ENCODE measurements at places on chromosomes 13 and 19.

GRCh38 chr13:94343243-94343585 is 136.3 kb downstream of the DCT start:
- DNase-seq: no peak

DNA sequence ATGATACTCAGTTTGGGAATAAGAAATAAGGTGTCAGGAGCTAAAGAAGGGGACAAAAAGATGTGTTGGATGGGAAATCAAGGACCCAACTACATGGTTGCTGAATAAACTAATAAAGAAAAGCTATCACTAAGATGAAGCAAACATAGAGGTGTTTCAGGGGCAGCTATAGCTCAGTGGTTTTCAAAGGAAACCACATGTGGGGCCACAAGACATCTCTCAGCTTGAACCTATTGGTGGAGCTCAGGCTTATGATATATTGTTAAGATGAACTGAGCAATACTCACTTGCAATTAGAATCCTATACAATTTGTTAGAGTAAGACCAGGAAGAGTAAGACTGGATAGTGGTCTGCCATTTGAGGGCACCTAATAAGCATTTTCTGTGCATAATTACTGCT is 45.1 kb upstream of the SPRY2 start:
- no peak for DNase-seq

DNA sequence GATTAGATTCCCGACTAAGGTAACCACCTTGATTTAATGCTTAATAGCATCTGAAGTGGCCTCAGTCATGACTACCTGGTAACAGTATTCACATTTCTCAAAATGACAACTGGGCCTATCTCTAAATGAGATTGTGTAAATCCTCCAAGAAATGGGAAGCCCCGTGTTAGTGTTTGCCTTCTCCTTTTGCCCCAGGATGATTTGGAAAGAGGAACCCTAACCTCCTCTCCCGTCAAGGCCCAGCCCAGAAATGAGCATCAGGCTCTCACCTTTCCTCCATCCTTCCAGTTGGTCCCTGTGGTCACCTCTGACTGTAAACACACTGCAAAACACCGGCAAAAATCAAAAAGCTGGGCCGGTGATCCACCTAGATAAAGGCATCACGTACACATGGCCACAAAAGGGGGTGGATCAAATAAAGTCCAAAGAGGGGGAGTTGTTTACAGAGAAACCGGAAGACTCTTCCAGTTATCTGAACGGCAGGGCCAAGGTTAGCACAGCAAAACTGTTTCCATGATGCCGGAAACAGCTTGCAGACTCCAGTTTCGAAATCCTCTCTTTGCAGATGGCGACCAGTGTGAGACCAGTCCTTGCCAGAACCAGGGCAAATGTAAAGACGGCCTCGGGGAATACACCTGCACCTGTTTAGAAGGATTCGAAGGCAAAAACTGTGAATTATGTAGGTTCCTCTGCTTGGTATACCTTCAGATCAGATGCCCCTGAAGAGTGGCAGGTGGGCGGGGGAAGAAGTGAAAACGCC is 16.4 kb downstream of the F10 start:
- DNase-seq: peak; percentile 13

GRCh38 chr13:73039201-73040108 is 19.4 kb upstream of the KLF5 start:
- no peak for DNase-seq

DNA sequence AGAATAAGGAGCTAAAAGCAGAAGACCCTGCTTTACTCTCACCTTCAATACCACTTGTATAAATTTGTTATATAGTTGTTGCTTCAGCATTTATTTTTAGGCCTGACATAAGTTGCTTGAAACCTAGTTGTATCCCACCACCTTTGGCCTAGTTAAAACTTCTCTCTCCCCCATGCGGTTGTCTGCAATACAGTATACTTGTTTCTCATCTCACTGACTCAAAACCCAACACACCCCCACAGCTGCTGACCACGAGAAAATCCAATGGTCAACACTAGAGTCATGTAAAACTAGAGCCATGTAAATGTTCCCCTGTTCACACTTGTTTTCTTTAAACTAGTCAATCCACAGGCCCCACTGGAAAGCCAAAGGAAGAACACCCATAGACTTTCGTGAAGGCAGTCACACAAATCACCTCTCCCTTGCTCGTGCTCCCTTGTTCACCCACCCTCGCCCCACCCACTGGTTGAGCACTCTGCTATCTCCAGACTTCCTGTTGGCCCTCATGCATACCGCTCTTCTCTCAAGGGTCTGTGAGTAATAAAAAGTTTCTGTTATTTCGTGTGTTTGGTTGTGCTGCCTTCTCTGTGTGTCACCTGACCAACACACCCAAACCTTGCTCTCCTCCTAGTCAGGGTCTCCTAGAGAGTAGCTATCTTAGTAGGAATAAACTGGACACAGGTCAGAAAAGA is 12.9 kb upstream of the CCDC169 start:
- DNase-seq: no peak

GRCh38 chr13:106275446-106276032 is 259.9 kb downstream of the EFNB2 start:
- no peak for DNase-seq

- no peak for DNase-seq
Observed at GRCh38 chr13:22064854-22065620, 394.2 kb downstream of the FGF9 start.

- DNase-seq: no peak
Observed at GRCh38 chr13:106417467-106418110, 117.9 kb downstream of the EFNB2 start.

GRCh38 chr13:55714120-55714519 is 1426.6 kb upstream of the PRR20A start:
- no peak for DNase-seq

- no peak for DNase-seq
Observed at GRCh38 chr19:6012426-6013170, 34.7 kb upstream of the RANBP3 start.

GRCh38 chr19:14325134-14325533 is 56.1 kb upstream of the ADGRE5 start:
- no peak for DNase-seq

DNA sequence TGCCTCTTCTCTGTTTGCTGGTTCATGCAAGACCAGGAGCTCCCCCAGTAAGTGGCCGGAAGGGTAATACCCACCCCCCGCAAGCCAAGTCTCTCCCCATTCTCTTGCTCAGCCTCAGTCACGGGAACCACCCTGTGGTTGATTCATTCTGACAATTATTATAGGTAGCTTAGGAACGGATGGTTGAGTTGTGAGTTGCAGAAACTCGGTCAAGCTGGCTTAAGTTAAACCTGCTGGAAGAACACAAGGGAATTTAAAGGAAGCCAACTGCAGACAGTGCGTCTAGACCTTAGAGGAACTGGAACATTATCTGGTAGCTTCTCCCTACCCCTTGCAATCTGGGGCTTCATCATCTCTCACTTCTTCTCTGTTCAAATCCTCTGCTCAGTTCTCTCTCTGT is 8.9 kb downstream of the FPR1 start:
- no peak for DNase-seq

DNA sequence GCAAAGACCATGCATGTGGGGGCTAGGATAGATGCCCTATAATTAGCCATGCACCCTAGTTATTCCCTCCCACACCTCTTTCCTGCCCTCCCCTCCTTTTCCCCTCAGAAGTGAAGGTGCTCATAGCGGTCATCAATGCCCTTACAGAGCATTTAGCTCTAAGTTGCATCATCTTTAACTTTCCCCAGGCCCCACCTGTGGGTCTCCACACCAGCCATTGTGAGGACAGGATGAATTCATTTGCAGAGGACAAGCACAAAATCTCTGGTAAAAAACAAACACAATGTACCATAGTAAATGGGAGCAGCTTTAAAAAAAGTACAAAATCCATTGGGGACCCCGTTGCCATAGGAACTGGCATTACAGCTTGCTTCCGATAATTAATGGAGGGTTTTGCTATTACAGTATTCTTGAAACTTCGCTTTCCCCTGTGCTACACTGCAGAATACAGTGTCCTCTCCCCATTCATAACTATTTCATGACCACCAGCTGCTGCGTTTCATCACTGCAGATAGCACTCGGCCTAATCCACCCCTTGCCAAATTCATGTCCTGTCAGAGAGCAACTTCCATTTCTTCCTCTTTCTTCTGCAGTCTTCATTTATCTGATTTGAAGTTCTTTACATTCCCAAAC is 110.5 kb downstream of the ZDHHC20 start:
- DNase-seq: no peak

DNA sequence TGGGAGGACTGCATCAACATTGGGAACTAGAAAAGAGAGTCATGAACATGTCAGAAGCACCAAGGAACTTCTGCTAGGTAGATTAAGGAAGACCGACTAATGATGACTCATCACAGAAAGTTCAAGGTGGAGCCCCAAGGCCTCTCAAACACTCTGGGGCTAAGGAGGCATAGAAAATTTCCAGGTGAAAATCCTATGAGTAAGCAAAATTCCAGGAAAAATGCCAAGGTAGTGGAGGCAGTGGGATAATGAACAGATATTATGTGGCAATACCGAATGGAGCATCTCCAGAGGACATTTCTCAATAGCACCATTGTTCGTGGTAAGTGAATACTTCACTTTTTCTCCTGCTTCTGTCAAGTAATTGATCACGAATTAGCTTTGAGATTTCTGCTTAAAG is 336.5 kb downstream of the MZT1 start:
- DNase-seq: no peak

DNA sequence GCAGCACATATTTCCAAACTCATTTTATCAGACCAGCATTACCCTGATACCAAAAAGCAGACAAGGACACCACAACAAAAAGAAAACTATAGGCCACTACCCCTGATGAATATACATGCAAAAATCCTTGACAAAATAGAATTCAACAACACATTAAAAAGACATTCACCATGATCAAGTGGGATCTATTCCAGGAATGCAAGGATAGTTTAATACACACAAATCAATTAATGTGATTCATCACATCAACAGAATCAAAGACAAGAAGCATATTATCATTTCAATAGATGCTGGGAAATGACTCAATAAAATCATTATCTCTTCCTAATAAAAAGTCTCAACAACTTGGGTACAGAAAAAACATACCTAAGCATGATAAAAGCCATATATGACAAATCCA is 11.2 kb downstream of the ZNF347 start:
- no peak for DNase-seq

GRCh38 chr13:77752512-77753069 is 55.1 kb downstream of the SLAIN1 start:
- DNase-seq: no peak

DNA sequence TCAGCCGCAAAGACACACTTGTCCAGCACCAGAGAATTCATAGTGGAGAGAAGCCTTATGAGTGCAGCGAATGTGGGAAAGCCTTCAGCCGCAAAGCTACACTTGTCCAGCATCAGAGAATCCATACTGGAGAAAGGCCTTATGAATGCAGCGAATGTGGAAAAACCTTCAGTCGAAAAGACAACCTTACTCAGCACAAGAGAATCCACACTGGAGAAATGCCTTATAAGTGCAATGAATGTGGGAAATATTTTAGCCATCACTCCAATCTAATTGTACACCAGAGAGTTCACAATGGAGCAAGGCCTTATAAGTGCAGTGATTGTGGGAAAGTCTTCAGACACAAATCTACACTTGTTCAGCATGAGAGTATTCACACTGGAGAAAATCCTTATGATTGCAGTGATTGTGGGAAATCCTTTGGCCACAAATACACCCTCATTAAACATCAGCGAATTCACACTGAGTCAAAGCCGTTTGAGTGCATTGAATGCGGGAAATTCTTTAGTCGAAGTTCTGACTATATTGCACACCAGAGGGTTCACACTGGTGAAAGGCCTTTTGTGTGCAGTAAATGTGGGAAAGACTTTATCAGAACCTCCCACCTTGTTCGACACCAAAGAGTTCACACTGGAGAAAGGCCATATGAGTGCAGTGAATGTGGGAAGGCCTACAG is 6.8 kb downstream of the ZNF134 start:
- DNase-seq: no peak

- DNase-seq: no peak
Observed at GRCh38 chr19:5314012-5314906, 26.4 kb downstream of the PTPRS start.

- peak; percentile 6 for DNase-seq
Observed at GRCh38 chr13:110268061-110268460, 38.9 kb downstream of the COL4A1 start.

DNA sequence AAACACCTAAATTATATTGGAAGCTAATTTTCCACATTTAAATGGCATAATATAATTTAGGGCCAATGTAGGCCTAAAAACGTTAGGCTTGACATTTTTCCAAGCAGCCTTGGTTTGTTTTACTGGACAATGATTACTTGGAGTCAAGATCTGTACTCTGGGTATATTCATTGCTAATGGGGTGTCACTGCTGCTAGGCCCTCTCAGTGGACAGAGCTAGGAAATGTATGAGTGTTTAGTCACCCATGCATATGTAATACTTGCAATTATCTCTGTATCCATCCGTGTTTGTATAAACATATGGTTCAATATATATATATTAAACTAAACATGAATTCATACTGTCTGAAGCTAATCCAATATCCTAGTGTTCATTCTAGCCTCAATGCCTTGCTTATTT is 598.1 kb downstream of the DCT start:
- DNase-seq: no peak

GRCh38 chr19:56211718-56212117 is 9.6 kb downstream of the ZSCAN5C start:
- DNase-seq: no peak

DNA sequence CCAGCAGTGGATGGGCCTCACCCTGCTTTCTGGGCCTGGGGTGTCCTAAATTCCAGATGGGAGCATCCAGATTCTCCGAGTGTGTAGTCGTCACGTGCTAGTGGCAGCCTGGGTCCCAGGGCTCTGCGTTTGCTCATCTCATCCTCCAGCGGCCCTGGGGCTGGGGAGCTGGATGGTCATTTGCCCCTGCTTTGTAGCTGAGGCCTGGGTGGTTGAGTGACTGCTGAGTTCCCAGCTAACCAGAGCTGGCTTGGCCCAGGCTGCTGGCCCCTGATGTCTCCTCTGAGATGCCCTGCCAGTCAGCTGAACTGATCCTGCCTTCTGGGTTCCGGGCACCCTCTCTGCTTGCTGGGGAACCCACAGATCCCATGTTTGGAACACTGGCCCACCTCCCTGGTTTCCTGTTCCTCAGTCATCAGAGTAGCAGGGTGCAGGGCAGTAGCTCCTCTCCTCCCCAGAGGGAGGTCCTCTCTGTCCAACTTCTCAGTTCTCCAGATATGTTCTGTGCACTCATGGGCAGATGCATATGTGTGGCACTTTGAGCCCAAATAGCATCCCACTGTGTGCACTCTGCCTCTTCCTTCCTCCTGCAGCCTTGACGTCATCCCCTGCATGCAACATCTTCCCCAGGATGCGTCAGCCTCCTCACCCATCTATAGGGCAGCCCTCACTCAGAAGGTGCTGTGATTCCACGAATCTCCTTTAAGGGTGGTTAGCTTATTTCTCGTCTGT is 22.4 kb upstream of the CRTC1 start:
- no peak for DNase-seq

- DNase-seq: peak; percentile 32
Observed at GRCh38 chr19:51726049-51726448, 2.3 kb upstream of the HAS1 start.

- peak; percentile 77 for DNase-seq
Observed at GRCh38 chr13:98476538-98476966, 100.4 kb downstream of the STK24 start.

GRCh38 chr19:34353546-34353945 is 11.4 kb upstream of the GPI start:
- peak; percentile 42 for DNase-seq

GRCh38 chr13:72383646-72384045 is 343.8 kb downstream of the MZT1 start:
- DNase-seq: no peak

Measured in heart left ventricle (tissue), 16 donors.